Motor neuron (in vitro differentiated cells): ENCODE measurements at places on chromosomes 2 and 18.

GRCh38 chr18:51151568-51152511, 45.6 kb downstream of the MEX3C start:
- ATAC-seq, result no peak

GRCh38 chr18:44786688-44787087, 106.0 kb downstream of the SETBP1 start:
- ATAC-seq, result no peak

GRCh38 chr2:214019229-214019972, 391.5 kb upstream of the VWC2L start:
- ATAC-seq, result peak; percentile 98

DNA sequence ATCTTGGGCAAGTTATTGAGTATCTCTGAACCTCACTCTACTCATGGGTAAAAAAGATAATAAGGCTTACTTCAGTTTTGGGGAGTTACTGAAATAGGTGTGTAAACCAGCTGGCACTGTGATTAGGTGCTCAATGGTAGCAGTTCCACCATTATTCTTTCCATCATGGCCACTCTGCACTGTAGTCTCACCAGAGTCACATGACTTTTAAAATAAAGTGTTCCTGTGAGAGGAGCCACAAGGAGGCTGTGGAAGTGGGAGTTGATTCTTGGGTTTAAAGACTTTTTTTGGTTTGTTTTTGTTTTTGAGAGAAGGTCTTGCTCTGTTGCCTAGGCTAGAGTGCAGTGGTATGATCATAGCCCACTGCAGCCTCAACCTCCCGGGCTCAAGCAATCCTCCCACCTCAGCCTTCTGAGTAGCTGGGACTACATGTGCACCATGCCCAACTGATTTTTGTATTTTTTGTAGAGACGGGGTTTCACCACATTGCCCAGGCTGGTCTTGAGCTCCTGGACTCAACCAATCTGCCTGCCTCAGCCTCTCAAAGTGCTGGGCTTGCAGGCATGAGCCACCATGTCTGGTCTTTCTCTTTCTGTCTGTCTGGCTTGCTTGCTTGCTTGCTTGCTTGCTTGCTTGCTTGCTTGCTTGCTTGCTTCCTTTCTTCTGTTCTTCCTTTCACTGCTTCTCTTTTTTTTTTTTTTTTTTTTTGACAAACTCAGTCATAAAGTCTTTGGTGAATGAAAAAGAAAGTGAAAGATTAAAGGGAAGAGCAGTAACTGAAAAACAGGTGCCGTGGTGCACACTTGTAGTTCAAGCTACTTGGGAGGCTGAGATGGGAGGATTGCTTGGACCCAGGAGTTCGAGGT, 21.2 kb upstream of the ACVR1 start:
- no peak for ATAC-seq

DNA sequence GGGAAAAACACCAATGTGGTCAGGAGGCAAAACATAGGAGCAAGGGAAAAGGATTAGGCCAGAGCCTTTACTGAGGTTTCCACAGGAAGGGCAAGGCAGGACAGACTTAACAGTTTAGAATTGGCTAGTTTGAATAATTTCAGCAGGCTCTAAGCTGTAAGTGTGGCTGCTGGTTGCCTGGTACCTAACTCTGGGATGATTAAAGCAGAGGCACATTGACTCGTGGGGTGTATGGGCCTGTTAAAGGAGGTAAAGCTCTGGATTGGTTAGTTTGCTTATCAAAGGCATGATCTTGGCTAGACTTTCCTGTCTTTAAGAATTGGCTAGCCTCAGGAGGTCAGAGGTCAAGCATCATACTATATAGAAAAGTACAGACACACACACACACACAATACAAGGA, 132.6 kb downstream of the SPAG16 start:
- ATAC-seq, result no peak

DNA sequence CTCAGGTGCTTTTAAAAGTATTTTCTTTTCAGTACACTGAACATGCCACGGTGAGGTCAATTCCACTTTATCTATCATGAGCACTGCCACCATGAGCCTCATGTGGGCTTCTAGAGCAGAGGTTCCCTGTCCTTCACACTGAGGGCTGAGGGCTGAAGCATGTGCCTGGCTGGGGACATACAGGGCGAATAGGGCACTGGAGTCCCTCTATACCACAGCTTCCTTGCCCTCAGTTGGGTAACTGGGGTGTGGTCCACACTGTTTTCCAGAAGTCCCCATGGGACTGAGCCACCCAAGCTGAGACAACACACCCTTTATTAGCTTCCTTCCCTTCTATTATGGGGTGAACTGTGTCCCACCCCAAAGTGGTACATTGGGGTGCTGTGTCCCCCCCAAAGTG, 172.2 kb upstream of the ID2 start:
- no peak for ATAC-seq

GRCh38 chr2:46651363-46652099, 172.2 kb downstream of the TMEM247 start:
- no peak for ATAC-seq

GRCh38 chr18:49582579-49582978, 20.7 kb downstream of the LIPG start:
- peak; percentile 75 for ATAC-seq

DNA sequence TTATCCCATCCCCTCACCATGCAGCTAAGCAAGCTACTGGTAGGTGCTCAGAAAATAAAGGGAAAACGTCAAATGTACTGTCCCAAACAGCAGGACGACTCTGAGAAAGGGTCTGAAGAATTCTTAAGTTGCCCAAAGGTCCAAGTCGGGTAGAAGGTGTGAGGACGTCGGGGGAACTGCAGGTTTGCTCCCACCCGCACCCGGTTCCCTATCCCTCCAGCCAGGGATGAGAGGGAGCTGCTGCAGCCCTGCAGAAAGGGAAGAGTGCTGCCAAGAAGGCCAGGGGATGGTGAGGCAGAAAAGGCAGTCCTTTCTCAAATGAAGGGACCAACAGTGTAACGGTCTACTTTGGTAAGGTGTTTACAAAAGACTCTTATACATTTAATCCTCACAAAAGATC, 6.9 kb upstream of the UCN start:
- ATAC-seq, result no peak

DNA sequence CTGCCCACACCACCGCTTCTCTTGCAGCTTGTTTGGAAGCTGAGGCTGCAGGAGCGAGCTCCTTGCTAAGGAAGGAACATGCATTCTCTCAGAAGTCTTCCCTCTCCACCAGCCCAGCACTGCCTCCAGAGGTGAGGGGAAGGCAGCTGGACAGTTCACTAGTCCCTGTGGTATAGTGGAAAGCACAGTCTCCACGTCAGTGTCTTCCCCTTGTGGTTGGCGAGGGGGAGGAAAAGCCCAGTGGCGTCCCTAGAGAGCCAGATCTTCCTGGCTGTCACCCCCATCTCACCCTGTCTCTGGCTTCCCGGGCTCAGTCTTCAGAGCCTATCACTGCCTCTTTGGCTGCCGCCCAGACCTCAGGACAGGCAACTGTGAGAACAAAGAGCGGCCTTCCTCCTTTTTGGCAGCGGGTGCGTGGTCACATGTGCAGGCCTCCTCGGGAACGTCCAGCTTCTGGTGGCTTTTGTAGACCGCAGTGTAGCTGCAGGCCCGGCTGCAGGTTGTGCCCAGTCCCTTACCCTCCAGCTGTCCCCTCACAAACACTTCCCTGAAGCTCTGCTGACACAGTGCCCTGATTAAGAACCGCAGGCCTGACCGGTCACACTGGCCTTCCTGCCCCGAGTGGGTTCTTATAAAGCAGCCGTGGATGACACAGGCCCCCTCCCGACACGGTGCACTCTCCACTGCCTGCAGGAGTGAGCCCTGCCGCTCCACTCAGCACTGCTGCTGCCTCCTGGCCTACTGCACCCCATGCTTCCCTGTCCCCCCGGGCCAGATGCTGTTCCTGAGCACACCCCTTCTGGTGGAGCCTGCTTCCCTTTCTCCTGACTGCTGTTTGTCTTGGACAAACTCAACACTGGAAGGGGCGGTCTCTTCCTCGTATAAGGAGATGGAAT, 90.9 kb downstream of the RNF144A start:
- ATAC-seq, result no peak

GRCh38 chr18:22267697-22268096, 98.3 kb downstream of the GATA6 start:
- ATAC-seq, result no peak

- peak; percentile 83 for ATAC-seq
Observed at GRCh38 chr18:45920367-45920766, 46.8 kb downstream of the EPG5 start.

- ATAC-seq, result peak; percentile 29
Observed at GRCh38 chr18:48133671-48134251, 203.3 kb upstream of the SMAD2 start.

- peak; percentile 91 for ATAC-seq
Observed at GRCh38 chr2:75587954-75588587, 27.3 kb upstream of the EVA1A start.

- no peak for ATAC-seq
Observed at GRCh38 chr18:24954341-24954740, 397.6 kb downstream of the ZNF521 start.

DNA sequence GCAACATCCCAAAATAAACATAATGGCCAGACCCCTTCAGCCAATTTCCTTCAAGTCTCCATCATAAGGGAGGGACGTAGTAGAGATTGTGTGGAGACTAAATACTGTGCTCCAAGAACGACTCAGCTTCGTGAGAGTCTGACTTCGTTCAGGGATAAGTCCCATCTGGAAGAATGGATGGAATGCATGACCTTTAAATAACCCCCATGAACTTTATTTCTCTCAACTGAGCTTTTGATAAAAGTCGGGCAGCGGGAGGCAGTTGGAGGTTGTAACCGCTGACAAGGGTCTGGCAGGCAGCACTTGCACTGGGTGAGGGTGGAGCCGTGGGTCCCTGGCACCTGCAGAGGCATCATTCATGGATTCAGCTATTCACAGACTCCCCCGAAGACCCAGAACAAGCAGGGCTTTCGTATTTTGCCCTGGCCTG, 115.9 kb downstream of the ZFP36L2 start:
- ATAC-seq, result peak; percentile 49

DNA sequence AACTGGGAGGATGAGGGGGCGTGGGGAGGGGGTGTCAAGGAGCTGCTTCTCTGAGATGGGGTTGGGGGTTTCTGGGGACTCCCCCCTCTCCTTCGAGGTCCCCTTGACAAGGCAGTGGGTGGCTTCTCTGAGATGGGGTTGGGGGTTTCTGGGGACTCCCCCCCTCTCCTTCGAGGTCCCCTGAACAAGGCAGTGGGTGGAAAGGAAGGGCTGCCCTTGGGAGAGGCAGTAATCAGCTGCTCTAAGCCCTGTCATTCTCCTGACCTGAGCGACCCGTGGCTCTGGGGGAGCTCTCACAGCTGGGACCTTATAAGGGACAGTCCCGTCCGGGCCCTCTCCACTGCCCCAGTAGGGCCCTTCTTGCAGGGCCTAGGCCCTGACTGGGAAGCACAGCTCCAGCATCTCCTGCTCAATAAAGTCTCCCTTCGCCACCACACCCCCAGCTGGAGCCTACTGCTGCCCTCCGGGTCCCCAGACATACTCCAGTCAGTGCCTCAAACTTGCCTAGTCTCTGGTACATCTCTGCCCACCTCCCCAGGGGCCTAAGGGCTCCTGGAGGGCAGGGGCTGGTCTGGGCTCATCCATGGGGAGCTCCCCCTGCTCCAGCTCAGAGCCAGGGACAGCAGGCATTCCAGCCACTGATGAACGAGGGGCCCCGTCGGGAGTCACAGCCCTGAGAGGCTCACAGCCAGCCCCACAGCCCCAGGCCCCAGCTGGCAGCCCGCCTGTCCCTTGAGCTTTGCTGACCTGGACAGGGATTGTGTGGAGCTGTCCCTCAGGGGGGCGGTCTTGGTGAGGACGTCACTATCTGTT, 2.8 kb downstream of the GAREM2 start:
- ATAC-seq, result no peak

DNA sequence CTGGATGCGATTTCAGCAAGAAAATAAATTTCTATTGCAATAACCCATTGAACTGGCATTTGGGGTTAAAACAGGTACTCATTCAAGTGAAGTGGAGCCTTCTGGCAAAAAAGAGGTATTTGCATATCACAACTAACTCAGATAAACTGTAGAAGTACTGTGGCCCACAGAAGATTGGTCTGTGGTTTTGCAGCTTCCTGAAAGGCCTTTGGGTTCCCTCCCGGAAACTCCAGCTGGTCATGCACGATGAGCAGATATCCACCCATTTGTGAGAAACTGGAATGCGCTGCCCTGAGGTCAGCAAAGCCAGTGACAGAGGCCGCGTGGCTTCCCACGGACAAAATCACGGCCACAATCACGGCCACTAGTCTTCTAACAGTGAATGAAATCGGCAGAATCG, 106.3 kb downstream of the EPHA4 start:
- no peak for ATAC-seq

GRCh38 chr18:26791676-26792075, 73.8 kb downstream of the AQP4 start:
- no peak for ATAC-seq

- peak; percentile 79 for ATAC-seq
Observed at GRCh38 chr2:222108497-222108896, 190.3 kb downstream of the PAX3 start.

DNA sequence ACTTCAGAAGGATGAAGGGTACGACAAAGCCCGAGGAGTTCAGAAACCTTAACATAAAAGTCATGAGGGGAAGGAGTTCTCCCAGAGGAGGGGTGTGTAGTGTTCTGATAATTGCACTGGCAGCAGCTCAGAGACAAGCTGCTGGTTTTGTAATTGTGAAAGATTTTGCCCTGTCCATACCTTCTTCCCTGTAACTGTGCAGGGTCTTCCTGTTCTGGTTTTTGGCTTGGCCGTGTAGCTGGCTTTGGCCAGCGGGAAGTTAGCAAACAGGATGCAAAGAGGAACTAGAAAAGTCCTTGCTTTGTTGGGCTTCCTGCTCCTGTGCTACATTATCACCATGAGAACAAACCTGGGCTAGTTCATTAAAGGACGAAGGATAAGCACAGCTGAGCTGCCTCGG, 160.8 kb downstream of the LPIN1 start:
- ATAC-seq, result no peak

DNA sequence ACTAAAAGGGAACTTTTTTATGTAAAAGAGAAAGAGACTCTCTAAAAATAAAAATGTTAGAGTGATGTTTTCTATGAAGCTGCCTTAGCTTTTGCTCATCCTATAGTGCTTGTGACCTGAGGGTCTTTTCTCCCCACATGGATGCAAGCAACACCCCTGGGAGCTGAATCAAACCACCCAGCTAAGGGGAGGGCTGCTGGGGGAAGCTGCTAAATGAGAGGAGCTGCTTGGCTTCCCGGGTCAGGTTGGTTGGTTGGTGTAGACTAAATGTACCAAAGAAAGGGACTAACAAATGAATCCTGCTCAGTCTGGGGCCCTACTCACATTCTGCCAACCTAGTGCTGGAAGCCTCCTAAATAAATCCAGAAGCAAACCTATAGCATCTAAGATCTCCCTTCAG, 35.0 kb downstream of the AFF3 start:
- no peak for ATAC-seq

GRCh38 chr18:28690100-28690499, 513.2 kb upstream of the CDH2 start:
- ATAC-seq, result no peak
